ENCODE measurements at places on chromosomes 11 and 22.

DNA sequence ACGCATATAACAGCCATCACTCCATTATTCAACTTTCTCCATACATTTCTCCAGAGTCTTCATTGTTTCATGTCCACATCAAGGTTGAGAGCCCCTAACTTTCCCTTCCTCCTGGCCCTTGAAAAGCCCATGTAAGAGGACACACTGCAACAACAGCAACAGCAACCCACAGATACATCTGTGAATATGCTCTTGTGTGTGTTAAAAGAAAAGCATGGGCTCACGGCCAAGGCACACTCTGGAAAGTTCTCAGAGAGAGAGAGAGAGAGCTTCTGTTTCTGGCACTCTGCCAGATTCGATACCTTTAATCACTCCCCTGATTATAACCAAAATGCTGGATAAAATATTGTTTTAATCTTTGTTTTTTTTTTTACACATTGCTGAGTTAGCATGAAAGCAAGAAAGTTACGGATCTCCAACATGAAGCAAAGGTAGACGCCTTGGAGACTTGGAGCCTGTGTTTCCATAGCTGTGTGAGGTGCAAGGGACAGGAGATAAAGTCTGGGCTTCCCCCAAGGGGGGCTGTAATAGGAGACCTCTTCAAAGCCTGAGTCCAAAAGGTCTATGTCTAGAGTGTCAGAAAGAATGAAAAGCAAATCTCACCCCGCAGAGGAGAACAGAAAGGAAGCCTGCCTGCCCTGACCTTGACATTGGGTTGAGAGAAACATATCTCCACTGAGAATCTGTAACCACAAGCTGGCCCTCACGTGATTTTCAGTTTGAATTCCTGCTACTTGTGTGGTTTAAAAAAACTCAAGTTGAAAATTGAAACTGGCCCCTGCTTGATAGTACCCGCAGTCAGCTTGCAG, 33.7 kb upstream of the MPPED1 start:
- DNase-seq, result no peak

- no peak for DNase-seq
Observed at GRCh38 chr11:109612496-109612895, 190.5 kb downstream of the C11orf87 start.

GRCh38 chr22:35879351-35879750, 149.3 kb downstream of the RBFOX2 start:
- no peak for DNase-seq

DNA sequence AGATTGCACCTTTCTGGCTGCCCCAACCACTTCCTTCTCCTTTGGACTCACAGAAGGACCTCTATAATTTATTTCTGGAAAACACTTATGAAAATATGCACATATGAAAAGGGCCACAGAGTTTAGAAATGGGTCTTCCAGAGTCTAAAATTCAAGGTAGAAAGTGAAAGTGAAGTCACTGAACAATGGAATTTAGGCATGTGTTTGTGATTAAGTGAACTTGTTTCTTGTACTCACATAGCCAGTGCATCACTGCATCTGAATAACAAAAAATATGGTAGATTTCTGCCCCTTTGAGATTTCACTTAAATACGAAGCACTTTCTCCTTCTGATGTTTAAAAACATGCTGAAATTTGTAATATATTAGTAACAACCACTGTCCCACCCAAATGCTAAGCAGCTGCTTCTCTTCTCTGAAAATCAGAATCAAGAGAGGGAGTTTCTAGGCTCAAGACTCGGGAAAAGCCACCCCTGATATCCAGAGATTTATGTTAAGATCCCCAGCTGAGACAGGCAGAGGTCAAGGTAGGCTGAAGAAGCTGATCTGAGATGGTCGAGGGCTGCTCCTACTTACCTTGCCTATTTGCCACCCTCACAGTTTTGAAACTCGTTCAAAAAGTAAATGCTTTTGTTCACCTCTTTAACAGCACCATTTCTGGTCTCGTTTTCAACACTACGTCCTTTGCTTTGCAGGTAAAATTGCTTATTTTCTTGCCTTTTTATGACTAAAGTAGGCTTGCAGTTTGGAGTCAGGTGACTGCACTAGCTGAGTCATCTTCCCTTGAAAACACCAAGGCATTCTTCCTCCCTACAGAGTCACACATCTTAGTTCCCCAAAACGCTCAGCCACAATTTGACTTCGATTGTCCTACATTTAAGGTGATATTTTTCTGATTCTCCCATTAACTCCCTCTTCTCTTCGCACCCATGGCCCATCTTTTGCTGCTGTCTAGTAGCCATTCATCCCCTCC, at the start of gene XKR3:
Gene XKR3 (minus strand): TSS at position 696 of the 972 bp plus-strand sequence. CDS start 17,338 bp downstream, outside the sequence.
- no peak for DNase-seq

DNA sequence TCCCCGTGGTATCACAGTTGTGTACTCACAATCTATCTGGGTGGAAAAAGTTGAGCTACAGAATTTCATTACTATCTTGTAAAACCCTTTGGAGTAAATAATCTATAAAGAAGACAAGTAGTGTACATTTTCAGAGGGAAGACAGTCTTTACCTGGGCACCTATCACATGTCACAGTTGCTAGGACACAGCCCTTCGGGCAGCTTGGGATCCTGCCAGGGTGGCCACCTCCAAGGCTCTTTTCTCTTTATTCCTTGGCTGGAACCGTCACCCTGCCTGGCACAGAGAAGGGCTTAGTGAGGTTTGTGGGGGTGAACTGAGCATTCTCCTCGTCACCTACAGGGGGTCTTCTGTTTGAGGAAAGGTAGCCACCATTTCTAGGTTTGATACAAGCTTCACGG, 23.6 kb downstream of the LRRC74B start:
- no peak for DNase-seq

DNA sequence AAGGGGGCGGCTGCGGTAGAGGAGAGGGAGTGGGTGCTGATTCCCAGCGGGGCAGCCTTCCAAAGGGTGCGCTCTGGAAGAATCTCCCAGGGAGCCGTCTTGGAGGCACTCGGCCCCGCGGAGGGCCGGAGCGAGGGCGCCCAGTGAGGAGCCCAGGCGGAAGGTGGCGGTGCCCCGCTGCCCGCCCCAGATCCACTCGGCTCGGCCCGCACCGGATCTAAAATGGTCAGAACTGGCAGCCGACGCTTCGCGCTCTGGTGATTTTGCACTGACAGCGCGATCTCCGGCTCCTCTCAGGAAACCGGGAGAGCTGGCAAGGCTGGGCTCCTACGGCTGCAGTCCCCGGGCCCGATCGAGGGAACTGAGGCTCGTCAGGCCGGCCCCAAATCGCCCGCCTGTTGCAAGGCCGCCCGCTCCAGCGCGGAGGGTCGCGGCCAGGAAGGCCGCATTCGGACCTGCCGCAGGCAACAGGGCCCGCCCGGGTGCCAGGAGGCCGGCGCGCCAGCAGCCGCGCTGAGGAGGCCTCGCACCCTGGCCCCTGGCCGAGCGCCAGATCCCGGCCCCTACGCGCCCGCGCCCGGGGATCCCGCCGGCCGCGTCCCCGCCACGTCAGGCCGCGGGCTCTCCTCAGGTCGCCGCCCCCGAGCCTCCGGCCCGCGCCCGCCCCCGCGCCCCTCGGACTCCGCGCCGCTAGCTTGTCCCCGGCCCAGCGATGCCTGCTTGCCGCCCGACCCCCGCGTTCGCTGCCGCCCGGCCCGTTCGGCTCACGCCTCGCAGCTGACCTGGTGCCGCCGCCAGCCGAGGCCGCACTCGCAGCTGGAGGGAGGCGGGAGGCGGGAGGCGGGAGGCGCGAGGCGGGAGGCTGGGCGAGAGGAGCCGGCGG, at the start of gene KLHL22:
Gene KLHL22 (minus strand): TSS at position 818 of the 883 bp plus-strand sequence. CDS start 6,584 bp downstream, outside the sequence.
- peak; percentile 20 for DNase-seq

DNA sequence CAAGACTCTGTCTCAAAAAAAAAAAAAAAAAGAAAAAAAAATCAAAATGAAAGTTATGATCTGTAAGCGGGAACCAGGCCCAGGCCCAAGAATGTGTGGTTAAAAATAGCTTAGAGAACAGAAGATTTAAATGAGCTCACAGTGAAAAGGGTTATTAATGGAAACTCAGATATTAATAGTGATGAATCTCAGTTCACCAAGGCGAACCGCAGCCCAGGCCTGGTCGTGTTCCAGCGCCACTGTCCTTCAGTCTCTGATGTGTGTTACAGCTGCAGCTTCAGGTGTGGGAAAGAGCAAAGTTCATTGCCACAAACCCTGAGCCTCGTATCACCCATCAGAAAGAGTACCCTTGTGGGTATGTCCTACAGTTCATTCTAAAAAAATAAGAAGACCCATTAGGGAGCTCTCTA, 107.1 kb downstream of the GAB2 start:
- no peak for DNase-seq

- no peak for DNase-seq
Observed at GRCh38 chr22:20392983-20393704, 807 bp upstream of the ZNF74 start.

DNA sequence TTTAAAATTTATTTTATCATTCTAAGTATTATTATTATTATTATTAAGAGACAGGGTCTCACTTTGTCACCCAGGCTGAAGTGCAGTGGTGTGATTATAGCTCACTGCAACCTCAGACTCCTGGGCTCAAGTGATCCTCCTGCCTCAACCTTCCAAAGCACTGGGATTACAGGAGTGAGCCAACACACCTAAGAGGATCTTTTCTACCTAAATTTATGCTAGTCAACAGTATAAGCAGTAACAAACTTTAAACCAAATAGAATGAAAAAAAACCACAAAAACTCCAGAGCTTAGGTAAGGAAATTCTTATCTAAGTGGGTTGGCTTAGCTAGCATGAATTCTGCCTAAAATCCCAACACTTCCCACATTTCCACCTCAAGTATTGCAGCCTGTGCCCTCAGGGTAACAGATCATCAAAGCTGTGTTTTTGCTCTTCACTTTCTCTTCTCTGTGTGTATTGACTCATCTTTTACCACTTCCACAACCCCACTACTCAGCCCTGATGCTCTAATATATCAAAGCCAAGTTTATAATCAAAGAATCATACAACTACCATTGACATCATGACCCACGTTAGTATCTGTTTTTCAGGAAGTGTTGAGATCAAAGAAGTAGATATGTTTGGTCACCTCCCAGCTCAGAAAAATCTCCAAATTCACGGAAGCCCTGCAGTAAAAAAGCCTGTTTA, 93.7 kb upstream of the SPON1 start:
- peak; percentile 8 for DNase-seq

DNA sequence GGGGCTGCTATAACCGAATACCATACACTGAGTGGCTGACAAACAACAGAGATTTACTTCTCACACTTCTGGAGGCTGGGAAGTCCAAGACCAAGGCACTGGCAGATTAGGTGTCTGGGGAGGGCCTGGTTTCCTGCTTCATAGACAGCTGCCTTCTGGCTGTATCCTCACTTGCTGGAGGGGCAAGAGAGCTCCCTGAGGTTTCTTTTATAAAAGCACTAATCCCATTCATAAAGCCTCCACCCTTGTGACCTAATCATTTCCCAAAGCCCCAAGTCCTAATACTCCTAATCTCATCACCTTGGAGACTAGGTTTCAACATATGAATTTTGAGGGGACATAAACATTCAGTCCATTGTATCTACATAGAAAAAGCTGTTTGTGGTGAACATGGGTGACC, 131.8 kb downstream of the KIRREL3 start:
- no peak for DNase-seq

DNA sequence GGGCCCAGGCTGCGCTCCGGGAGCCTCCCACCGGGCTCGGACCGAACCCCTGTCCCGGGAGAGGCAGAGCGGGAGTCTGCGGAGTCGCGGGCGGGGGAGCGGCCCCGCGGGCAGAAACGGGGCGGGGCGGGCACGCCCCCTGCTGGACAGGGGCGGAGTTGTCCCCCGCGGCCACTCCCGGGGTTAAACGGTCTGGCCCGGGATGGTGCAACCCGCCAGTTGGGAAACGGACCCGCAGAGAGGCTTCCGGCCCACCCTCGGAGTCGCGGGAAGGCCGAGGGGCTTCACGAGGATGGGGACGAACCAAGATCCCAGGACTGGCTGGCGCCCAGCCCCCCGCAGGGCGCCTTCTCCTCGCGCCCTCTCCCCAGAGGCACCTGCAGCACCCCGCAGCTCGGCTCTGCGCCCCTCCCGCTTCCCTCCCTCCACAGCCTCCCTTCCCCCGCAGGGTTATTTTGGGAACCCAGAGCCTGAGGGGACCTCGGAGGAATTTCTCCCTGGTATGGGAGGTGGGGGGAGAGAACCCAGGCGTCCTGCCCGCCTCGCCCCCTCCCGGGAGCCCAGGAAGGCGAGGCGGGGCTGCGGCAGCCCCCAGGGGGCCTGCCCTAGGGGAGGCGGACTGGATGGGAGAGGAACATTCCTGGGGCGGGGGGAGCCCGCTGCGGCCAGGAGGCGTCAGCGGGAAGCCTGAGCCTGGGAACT, 902 bp downstream of the RASGRP2 start:
- DNase-seq, result peak; percentile 62

DNA sequence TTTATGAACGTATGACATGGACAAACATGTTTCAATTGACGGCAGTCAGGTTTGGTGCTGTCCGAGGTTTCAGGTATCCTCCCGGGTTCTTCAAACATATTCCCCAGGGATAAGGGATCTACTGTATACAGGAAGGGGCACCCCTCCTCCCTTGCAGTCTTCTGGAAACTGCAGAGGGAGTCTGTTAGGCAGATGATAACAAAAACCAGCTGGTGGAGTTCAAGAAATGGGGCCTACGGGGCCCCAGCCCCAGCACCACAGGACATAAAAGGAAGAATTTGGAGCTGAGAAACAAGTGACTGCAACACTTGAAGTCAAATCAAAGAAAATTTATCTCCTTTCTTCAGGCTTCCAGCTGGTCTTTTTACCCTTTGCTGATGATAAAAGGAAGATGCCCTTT, 32.1 kb downstream of the SNU13 start:
- DNase-seq, result no peak

DNA sequence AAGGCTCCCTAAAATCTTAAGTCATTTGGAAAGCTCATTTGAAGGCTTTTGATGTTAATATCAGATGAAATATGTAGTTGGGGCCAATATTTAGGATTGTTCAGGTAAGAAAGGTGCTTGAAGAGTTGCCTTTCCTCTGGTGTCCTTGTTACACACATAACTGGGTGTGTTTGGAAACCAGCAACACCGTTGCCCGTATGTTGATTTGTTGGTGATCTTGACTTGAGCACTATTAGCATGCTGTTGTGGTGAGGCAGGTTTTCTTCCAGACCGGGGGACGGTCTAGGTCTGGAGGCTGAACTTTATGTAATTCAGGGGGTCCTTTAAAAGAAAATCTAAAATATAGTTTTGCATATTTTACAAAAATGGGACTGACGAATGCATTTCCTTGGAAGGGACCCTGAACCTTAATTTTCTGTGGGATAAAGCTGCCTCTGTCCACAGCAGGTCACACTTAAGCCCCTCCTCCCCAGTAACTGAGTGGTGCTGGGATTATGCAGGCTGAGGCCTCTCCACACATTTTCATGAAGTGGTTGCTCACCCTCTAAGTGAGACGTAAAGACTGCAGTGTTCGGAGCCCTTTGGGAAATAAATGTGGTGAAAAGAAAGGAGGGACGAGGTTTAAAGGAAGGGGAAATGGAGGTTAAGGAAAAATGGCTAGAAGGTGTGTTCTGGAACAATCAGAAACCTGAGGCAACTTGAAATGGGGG, 1.8 kb downstream of the YWHAH start:
- no peak for DNase-seq

DNA sequence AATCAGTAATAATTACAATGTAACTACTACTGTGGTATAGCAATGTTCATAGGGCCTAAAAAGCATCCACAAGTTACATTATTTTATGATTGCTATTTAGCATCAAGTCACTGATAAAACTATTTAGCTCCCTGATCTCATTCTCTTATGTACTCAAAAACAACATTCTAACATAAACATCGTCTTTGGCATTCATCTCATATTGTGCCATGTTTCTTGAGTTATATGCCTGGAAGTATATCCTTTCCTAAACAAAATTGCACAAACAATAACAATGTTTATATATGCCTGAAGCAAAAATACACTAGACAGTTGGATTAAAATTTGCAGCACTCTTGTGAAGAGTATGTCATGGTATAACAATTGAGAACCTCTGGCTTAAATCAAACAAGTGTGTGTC, 34.1 kb downstream of the HORMAD2 start:
- DNase-seq, result no peak

Data from activated CD4-positive, alpha-beta T cell treated with anti-CD3 and anti-CD28 coated beads, Interleukin-2, amount 50 U/mL, for 4 hours (primary cell).